Pancreas (tissue), 10 donors: ENCODE measurements at places on chromosomes 2 and 18. TPM values are rescaled to one million over a fixed set of nuclear protein-coding genes. Genes with fewer than 3 reads are reported as not detected.

GRCh38 chr2:122145856-122146255 lies 390.4 kb downstream of the TSN start:
- DNase-seq: no peak

DNA sequence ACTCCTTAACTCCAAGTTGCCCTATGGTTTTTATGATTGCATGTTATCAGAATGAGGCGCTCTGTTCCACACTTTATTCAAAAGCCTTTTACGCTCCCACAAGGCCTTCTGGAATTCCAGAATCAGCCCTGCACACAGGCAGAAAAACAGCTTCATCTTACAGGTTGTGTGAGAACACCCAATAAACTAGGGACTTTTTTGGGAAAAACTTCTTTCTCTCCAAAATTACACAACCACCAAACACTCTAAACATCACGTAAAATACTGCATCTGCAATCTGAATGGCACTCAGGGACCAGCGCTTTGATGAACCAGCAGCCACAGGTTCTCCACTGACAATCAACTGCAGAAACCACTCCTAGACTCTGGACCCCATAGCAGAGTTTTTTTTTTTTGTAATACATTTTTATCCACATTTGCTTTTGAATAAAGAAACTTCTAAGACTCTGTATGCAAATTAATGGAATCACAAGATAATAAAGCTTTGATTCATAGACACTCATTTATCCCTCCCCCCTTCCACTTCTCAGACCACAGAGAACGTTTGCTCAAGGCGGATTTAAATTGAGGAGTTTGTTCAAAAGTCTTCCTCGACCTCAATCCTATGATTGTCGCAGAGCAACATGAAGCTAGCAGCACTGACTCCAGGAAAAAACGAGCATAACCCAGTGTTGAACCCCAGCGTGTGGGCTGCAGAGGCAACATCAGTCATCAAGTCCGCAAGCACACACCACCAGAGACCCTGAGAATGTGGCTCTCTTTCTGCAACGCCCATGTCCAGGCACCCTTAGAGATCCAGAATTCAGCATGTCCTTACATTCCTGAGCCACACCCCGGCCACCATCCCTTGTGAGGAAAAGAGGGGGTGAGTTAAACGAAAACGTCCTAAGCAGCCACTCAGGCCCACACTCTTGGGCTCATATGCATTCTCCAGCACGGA lies 116.5 kb downstream of the MBP start:
- DNase-seq: no peak

- DNase-seq: no peak
Measured at GRCh38 chr2:72051971-72052505, 95.6 kb downstream of the CYP26B1 start.

The NGEF gene
- 4.3 TPM for total RNA-seq

DNA sequence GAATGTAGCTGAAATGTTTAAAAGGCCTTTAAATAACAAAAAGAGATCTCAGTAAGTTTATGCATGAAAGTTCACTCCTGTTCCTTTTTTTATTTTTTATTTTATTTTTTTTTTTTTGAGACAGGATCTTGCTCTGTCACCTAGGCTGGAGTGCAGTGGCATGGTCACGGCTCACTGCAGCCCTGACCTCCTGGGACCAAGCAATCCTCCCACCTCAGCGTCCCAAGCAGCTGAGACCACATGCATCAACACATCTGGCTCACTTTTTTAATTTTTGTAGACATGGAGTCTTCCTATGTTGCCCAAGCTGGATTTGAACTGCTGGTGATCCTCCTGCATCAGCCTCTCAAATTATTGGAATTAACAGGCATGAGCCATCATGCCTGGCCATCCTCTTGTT lies 84.3 kb downstream of the KANSL1L start:
- no peak for DNase-seq

- DNase-seq: no peak
Measured at GRCh38 chr2:230938516-230939065, 13.5 kb upstream of the GPR55 start.

The ANKRD62 gene
- 2.8 TPM for total RNA-seq

GRCh38 chr2:1414121-1414520 lies 858 bp downstream of the TPO start:
- DNase-seq: no peak

GRCh38 chr2:105723431-105723830 lies 21.3 kb upstream of the NCK2 start:
- no peak for DNase-seq

GRCh38 chr2:151037434-151037833 lies 224.2 kb downstream of the RBM43 start:
- DNase-seq: no peak

The UGT1A1 gene
- total RNA-seq: not detected

- DNase-seq: no peak
Measured at GRCh38 chr2:174052584-174052976, 87.4 kb upstream of the SP3 start.

- peak; percentile 68 for DNase-seq
Measured at GRCh38 chr2:240426845-240427721, 8.4 kb upstream of the GPC1 start.

- no peak for DNase-seq
Measured at GRCh38 chr18:44781886-44782285, 101.2 kb downstream of the SETBP1 start.

The FZD7 gene
- total RNA-seq: 0.63 TPM

DNA sequence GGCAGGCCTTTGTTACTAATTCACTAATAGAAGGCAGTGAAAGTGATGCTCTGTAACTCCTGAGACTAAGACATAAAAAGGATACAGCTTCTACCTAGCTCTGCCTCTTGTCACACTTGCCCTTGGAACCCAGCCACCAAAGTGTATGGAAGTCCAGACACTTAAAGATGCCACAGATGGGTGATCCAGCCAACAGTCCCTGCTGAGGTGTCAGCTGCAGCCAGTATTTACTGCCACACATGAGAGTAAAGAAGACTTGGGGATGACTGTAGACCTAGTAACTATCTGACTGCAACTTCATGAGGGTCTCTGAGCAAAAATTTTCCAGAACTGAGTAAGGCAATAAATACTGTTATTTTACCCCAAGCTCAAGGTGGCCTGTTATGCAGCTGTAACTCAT lies 8.8 kb downstream of the IMMT start:
- DNase-seq: no peak

The NAT8 gene
- not detected for total RNA-seq

The CHRNG gene
- total RNA-seq: not detected

- DNase-seq: no peak
Measured at GRCh38 chr2:177882501-177882900, 190.1 kb downstream of the PDE11A start.

- DNase-seq: no peak
Measured at GRCh38 chr2:240368781-240369331, 66.6 kb upstream of the GPC1 start.

DNA sequence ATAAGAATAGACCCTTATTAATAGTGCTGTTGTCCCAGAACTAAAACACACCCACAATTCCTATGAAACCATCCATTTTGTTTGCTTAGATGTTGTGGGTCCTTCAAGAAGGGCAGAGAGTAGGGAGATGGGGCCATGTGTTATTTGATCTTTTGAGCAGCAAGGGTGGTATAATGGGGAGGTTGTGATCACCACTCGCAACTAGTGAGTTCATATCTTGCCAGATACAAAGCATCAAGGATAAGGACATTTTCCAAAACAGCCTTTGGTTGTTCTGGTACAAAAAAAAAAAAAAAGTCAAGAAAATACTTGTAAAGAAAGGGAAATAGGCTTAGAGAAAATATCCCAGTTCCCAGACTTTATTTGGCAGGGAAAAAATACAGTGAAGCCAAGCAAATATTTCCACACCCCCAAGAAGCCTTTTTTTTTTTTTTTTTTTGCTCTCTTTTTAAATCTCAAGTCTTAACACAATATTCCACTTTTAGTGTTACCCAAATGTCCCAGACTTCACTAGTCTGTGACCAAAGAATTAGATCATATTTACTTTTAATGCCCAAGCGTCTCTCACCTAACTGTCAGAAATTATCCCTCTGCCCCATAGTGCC lies 54.1 kb downstream of the ANTXR1 start:
- no peak for DNase-seq

The BMPR2 gene
- total RNA-seq: 12.2 TPM

DNA sequence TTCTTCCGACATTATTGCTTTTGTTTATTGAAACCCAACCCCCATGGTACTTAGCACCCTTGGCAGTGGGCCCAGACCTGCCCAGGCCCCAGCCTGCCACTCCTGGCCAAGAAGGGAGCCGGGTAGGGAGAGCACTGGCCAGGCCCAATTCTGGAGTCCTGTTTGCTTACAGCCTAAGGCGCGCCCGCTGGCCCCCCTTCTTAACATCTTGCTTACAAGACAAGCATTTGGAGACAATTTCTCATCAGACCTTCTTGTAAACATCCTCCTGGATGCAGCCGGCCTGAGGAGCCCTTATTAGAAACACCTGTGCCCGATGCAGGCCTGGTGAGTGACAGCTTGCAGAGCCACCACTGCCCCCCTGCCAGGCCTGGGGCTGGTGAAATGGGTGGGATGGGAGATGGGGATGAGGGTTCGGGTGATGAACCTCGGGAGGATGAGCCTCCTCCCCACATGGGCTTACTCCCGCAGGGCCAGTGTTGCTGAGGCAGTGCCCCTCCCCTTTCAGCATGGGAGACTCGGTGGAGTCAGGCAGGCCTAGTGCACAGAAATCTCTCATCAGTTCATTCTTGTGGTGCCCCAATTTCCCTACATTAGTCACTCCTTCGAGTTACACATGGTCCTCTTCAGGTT lies 217.5 kb downstream of the CYP26B1 start:
- DNase-seq: no peak

DNA sequence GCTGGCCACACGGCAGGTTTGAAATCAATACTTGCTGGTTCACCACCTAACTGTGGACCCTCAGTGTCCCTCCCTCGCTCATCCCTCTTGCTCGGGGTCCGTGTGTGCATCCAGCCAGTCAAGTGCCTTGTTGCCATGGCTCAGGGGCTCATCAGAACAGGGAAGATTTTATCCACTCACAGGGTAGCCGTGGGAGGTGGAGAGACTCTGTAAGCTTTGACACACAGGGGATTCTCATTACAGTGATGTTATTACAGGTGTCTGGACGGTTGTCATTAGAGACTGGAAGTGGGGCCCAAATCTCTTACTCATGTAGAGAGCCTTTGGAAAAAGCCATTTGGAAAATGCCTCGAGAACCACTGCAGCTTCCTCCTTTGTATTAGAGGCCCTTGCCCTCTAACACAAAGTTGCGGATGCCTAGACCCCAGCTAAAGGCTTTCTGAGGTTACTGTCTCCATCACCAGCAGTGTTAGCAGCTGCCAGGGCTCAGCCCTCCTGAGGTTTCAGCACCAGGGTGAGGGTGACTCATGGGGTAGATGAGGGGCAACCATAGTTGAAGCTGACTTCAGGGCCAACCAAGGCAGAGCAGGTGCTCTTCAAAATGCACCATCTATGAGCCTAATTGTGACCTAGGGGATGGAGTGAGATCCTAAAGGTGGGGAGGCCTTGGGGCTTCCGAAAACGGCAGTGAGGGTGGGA lies 195.6 kb downstream of the CLIP4 start:
- DNase-seq: no peak

DNA sequence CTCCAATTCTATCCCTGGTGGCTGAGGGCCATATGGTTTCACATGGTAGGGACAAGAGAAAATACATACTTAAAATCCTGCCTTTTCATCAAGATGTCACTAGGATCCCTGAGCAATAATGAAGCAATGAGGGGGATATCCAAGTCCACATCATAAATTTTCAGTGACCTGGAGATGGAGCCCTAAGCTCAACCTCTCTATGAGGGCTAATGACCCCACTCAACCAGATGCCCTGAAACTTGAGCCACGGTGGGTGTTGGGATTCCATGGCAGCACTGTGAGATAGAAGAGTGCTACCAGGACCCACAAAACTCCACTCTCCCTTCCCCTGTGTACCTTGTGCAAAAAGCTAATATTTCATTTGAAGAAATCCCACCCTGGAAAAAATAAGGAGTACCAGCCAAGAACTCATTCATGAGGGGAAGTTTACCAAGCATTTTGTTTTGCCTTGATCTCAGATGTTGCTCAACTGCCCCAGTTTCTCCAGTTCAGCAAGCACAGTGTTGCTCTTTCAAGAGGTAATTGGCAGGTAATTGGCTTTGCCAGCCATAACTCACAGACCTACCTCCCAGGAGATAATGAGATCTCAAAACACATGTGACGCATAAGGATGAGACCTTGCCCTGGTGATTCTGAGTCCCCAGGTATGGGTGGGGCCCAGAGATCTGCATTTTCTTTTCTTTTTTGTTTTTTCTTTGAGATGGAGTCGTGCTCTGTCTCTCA lies 51.0 kb upstream of the TTC39C start:
- no peak for DNase-seq

The METTL8 gene
- 9.0 TPM for total RNA-seq

DNA sequence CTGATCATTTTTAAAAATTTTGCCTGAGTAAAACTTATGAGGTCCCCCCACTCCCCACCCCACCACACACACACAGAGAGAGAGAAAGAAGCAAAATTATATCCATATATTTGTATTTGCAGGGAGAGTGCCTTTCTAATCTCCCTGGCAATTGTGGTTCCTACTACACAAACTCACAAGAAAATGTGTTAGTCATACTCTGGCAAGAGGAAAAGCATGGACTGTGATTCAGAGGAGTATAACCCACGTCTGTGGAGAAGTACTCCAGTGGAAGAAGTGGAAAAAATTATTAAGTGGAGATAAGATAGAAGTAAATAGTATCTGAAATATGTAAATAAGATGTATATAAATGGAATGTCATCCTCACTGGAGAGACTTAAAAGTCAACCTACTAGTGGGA lies 114.0 kb downstream of the DSEL start:
- DNase-seq: no peak

DNA sequence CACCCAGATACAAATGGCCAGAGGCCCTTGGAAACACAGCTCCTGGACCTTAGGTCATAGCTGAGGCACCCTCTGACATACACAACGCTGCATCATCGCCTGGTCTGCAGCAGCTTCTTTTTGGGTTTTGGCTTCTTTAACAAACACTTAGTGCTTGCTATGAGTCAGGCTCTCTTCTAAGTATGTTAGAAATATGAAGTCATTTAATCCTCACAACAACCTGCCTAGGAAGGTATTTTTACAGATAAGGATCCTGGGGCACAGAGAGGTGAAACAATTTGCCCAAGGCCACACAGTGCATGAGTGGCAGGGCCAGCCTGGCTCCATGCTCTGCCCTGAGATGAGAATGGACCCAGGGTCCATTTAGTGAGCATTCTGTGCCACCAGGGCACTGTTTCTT lies 96.6 kb downstream of the TMEM17 start:
- DNase-seq: no peak

- peak; percentile 46 for DNase-seq
Measured at GRCh38 chr2:45892757-45893156, 241.3 kb downstream of the PRKCE start.

The CXCR1 gene
- total RNA-seq: 0.52 TPM

GRCh38 chr18:54254265-54254758 lies 15.0 kb upstream of the POLI start:
- DNase-seq: no peak

The DSC3 gene
- total RNA-seq: 0.06 TPM

The C1GALT1C1L gene
- total RNA-seq: 0.28 TPM

- no peak for DNase-seq
Measured at GRCh38 chr2:79936715-79937114, 367.8 kb downstream of the LRRTM1 start.

GRCh38 chr2:225487878-225488416 lies 88.4 kb downstream of the NYAP2 start:
- no peak for DNase-seq

- no peak for DNase-seq
Measured at GRCh38 chr2:113276216-113276760, 2.4 kb downstream of the PAX8 start.

The MAP4K3 gene
- 14.2 TPM for total RNA-seq

GRCh38 chr2:120105360-120105759 lies 92.5 kb downstream of the EPB41L5 start:
- DNase-seq: no peak

The PROKR1 gene
- total RNA-seq: not detected
